ENCODE measurements at places on chromosomes 1 and 21. TPM values are rescaled to one million over a fixed set of nuclear protein-coding genes. Genes with fewer than 3 reads are reported as not detected.

DNA sequence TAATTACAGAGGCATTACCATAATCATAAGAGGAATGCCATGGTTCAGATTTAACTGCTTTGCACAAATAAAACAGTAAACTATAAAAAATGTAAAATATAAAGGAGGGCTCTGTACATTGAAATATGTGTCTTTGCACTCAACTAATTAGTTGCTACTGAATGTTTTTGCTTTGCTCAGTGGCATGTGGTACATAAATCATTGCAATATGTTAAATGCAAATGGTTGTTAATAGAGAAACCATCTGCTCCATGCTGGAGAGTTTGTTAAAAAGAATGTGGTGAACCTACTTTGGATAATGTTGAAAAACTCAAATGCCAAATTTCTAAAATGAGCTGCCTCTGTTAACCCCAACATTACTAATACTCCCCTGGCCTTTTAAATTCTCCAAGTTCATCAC is 201.5 kb downstream of the NTNG1 start:
- H3K4me1 ChIP-seq = no peaks in the 10 kb centered on the region
- H3K27me3 ChIP-seq = no peaks in the 10 kb centered on the region
- DNase-seq = no peak
- H3K36me3 ChIP-seq = no peaks in the 10 kb centered on the region

Gene CLDN14
- not detected for total RNA-seq

Gene NUCKS1
- total RNA-seq = 236 TPM

Gene CHD5
- total RNA-seq = 0.47 TPM

Data from activated CD8-positive, alpha-beta T cell treated with anti-CD3 and anti-CD28 coated beads, Interleukin-2, amount 10 ng/mL, durations not matched to agents 7 days and 5 days (primary cell).